ENCODE measurements at places on chromosomes 6 and 20. TPM values are rescaled to one million over a fixed set of nuclear protein-coding genes. Genes with fewer than 3 reads are reported as not detected.

Gene TAAR6
- not detected for total RNA-seq

DNA sequence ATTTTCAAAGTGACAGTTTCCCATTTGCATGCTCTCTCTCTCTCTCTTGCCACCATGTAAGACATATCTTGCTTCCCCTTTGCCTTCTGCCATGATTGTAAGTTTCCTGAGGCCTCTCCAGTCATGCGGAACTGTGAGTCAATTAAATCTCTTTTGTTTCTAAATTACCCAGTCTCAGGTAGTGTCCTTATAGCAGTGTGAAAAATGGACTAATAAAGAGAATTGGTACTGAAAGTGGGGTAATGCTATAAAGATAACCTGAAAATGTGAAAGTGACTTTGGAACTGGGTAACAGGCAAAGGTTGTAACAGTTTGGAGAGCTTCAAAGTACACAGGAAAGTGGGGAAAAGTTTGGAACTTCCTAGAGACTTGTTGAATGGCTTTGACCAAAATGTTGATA is 389.8 kb downstream of the GRIK2 start:
- DNase-seq, result no peak

DNA sequence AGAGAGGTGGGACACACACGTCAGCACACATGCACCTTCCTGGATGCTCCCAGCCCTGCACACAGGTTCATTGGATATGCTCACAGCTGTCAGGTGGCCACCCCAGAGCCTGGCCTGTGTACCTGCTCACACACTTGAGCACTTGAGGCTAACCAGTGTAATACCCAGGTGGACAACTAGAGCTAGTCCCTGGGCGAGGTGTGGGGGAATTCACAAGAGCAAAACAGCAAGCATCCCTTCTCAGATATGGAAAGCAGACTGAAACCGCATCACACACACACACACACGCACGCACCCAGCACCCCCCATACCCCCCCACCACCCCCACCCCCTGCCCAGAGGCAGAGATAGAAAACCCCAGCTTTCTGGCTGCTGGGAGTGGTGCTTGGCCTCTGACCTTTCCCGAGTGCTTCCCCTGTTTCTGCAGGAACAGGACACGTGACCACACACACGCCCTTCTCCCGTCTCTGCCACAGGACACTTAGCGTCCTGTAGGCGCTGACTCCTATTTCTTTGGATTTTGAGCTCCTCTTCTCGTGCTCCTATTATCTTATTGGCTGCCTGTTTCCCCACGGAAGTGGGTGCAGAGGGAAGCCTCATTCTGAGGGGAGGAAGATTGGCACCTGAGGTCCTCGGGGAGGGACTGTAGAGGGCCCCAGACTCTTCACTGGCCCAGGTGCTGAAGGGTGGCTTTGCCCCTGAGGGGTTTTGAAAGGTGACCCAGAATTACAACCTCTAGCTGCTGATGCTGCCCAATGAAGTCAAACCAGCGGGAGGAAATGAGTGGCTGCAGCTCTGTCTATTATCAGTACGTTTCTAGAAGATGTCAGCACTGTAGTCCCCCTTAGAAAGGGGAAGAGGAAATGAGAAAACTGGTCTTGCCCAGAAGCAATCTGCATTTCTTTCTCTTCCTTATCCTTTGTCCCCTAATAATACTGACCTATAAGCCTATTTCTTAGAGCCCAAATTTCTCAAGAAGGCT is 65.8 kb downstream of the SYTL3 start:
- DNase-seq, result no peak

DNA sequence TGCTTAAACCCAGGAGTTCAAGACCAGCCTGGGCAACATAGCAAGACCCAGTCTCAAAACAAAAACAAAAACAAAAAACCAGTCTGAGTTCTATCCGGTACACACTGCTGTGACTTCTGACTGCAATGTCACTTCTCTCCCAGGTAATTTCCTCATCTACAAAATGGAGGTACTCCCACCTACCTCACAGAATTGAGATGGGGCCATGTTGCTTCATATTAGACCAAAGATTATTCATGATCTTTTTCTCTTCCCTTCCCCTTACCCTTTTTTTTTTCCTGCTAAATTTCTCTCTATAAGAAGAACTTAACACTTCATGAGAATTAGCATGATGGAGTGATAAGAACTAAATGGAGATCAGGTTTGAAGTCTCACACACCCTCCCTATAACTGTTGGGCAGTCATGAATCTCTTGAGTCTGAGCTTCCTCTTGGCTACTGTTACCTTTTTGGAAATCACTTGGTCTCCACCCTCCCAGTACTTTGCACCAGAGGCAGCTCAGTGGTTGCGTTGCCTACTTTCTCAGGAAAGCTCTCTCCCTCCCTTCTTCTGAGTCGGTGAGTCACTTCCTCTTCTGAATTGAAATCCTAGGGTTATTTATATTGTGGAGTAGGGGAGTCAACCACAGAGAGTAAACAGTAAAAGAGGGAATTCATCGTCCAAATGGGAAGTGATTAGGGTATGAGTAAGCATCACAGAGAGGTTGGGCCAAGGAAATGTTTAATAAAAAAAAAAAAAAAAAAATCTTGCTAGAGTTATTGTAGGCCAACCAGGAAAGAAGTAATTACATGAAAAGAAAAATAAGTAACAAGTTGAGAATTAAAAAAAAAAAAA is 59.9 kb upstream of the MAP7 start:
- DNase-seq, result peak; percentile 99

Gene ANKRD6
- 10.7 TPM for total RNA-seq

- peak; percentile 84 for DNase-seq
These were observed 7.5 kb upstream of the BFSP1 start for GRCh38 chr20:17538517-17539170.

DNA sequence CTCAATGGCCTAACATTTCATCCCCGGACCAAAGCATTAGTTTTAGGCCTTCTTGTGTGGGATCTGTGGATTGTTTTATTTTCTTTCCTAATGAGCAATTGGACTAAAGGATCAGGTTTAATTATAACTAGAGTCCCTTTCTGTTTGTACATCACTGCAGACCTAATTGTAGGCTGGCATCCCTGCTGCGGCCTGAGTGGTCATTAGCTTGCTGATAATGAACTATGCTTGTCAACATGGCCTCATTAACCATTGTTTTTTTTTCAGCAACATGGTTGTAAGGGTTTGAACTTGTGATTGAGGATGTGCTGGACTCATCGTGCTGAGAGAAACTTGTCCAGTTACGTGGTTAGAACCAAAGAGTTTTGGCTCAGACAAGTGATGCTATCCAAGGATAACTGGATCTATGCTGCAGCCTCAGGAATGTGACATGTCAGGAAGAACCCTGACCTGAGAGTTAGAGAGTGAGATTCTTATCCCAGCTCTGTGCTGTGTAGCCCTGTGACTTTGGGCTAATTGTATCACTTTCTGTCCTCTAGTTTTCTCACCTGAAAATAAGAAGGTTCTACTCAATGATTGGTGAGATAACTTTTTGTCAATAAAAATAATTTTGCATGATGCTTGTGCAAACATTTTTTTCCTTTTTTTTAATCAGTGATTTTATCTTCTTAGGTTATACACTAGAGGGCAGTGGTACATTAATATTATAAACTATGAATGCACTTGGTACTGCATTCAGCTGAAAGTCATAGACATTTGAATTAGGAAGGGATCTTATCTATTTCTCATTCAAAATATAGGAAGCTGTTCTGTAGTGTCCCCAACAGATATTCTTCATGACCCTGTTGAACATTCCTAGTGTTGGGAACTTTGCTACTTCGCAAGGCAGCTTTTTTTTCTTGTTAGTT is 140.9 kb downstream of the RNF144B start:
- DNase-seq, result peak; percentile 5

DNA sequence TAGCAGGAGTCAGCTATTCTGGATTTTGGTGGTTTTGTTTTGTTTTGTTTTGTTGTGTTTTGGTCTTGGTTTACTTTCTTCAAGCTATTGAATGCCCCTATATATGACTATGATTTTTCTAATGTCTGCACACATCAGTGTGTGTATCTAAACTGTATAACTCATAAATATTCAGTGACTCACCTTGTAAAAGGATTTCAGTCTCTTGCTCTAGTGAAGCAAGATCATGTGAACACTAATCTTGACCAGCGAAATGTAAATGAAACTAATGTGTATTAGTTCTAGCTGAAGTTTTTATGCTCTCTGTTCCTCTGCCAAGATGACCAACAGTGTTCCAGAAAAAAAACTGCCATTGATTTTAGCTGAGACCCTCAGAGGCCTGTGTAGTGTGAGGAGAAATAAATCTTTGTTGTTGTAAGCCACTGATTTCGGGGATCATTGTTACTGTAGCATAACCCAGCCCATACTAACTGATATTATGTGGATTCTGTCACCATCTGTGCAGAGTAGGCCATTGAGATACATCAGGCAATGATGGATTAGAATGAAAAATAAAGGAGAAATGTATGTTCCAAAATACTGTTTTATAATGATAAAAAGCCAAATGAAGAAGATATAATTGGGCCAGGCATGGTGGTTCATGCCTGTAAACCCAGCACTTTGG is 11.5 kb upstream of the BTBD9 start:
- no peak for DNase-seq

DNA sequence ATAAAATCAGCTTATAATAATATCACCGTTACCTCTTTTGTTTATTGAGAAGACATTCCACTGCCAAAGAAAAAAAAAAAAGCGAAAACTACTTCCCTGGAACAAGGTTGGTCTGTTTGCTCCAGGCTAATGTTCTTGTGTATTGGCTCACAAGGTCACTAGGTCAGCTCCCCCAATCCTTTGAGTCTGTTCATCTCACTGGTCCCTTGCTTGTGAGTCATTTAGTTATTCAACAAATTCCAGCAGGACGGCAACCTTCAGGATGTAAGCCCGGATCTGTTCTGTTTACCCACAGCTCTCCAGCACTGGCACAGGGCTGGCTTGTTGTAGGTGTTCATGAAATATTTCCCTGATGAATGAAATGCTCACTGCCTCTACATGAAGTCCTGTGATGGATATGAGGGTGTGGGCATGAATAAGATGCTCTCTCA is 3.3 kb downstream of the ARHGAP40 start:
- DNase-seq, result peak; percentile 80

GRCh38 chr6:138494312-138494711 is 5.0 kb downstream of the NHSL1 start:
- DNase-seq, result no peak

Gene PRDM13
- total RNA-seq, result not detected

- DNase-seq, result peak; percentile 82
These were observed 209.3 kb downstream of the ALDH8A1 start for GRCh38 chr6:134740473-134741199.

Gene RAET1G
- 2.0 TPM for total RNA-seq

Gene PTPRT
- total RNA-seq, result not detected

- no peak for DNase-seq
These were observed 508.9 kb downstream of the CDH26 start for GRCh38 chr20:60467078-60467477.

- DNase-seq, result peak; percentile 84
These were observed 158.1 kb upstream of the ZNF184 start for GRCh38 chr6:27630727-27631608.

DNA sequence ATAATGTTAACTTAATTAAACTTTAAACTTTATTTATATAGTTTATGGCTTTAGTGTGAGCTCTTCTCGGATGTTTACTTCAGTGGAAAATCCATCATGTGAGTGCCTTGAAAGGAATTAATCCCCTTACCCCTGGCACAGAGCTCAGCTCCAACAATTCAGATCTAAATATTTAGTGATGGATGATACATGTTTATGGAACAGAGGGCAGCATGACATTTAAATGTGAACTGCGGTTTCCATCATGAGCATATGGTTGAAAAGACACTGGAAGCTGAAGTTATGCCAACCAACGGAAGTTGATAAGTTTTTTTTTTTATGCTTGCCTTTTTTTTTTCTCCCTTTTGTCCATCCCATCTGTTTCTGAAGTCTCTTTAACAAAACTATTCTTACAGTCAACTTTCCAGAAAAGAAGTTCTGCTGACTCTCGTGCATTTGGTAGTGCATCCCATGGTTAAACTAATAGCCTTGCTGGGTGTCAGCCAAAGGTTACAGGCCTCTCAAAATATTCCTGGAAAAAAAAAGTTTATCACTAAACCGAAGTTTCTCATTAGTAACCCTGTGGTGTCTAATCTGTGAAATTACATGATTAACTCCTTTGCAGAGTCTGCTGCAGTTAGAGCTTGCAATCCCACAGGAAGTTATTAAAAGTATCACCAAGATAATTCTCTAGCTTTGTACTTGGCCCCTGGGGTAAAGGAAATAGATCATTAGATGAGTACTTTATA is 243.9 kb upstream of the TCF21 start:
- peak; percentile 78 for DNase-seq

Gene HLA-DRB5
- total RNA-seq, result not detected

- DNase-seq, result peak; percentile 70
These were observed 56.6 kb upstream of the RREB1 start for GRCh38 chr6:7050872-7051779.

GRCh38 chr6:130841128-130841728 is 14.0 kb downstream of the SMLR1 start:
- DNase-seq, result peak; percentile 26

DNA sequence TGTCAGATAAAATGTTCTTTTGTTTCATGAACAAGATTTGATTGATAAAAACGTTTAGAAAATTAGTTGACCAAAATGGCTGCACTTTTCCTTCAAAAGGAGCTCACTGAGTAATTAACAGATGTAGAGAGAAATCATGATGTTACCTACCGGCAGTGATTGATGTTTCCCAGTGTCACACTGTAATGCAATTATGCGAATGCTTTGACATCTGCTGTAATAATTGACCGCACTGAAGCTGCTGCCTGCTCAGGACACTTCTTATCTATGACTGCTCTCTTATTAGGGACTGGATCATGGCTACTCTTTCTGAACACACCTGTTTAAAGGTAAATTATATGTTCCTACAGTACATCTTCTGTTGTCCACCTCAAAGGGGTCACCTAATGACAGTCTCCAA is 94.6 kb downstream of the GPR63 start:
- no peak for DNase-seq

All from A172 (cell line).